T-helper 17 cell (primary cell): ENCODE measurements at places on chromosomes 11 and 22. TPM values are rescaled to one million over a fixed set of nuclear protein-coding genes. Genes with fewer than 3 reads are reported as not detected.

Gene KDM4E
- not detected for total RNA-seq

Gene TMEM191B
- not detected for total RNA-seq

Gene TRPM5
- 0.08 TPM for total RNA-seq

DNA sequence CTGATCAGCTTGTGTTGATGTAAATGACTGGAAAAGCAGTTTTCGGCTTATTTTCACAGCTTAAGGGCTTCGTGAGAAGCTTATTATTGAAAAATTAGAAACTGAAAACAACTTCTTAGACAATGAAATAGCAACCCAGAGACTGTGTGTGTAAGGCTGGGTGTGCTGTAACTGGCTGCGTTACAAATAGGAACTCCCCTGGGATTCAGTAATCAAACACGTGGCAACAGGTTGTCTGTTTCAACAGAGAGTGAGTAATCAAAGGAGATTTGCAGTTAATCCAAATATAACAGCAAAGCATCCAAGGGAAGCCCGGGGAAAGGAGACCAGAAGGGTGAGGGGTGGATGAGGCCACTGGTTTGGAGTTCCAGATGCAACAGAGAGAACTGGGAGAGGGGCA is 19.2 kb downstream of the NTM start:
- no peak for DNase-seq

GRCh38 chr22:24432059-24432853 is 4.9 kb downstream of the ADORA2A start:
- DNase-seq: no peak

- DNase-seq: no peak
These were observed 73.6 kb downstream of the MICAL3 start for GRCh38 chr22:17950651-17951214.

DNA sequence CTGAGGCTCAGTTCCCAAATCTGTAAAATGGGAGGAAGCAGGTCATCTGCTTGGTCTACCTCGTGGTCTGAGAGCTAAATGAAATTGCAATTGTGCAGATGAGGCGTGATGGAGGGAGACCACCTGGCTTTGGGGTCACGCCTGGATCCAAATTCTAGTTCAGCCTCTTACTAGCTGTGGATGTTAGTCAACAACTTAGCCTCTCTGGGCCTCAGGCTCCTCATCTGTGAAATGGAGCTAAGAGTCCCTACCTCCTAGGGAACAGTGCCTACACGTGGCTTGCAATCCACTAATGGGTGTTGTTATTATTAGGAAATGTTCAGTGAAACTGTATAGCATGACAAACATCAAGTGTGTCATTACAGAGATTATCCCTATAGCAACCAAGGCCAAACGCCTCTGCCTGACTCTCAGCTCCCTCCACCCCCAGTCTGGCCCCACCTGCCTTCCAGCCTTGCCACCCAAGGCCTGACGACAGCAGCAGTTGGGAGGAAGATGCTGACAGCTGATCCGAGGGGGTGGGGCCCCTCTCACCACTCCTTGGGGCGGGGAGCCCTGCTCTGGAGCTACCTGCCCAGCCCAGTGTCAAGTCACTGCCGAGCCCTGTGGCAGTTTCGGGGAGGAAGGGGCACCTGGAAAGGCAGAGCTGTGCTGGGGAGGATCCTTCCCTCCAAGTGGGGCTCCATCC is 1.7 kb upstream of the RHOD start:
- DNase-seq: no peak

DNA sequence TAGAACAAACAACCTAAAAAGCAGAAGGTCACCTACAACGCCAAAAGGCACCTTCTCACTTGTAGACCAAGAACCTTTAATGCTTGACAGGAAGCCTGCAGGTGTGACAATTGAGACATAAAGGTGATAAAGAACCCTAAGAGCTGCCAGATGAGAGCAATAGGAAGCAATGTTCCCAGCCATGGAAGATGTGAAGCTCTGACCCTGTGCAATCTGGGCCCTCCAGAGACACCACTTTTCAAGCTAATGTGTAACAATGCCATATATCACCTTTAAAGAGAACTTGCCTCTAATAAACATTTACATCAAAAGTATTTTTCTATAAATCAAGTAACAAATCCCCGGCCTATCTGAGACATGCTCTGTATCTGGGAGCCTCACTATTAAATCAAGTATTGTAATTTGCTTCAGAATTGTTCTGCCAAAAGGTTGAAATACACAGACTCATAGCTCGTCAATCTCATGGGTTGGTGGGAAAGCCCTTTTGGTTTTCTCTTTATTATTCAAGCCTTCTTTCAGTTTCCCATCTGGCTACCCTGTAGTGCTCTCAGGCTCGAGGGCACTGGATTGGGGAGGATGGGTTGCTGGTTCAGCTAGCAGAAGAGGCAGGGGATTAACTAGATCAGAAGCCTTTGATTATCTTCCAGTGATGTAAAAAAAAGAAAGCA is 368.9 kb downstream of the BUD13 start:
- DNase-seq: no peak

DNA sequence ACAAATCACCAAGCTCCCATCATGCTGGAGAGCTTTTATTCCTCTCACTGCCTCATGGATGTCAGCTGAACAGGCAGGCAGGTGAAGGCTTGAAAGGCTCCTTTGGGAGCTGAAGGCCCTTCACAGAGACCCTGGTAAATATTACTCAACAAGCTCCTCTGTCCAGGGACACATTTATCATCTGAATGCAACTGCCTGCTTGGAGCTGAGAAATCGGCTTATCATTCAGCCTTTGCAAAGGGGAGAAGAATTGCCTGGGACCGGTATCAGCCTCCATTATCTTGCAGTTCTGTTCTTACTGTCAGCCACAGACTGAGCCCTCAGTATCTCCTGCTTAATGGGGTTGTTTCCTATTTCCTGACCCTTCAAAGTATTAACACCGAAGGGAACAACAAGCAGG is 113.8 kb upstream of the PITPNB start:
- no peak for DNase-seq

DNA sequence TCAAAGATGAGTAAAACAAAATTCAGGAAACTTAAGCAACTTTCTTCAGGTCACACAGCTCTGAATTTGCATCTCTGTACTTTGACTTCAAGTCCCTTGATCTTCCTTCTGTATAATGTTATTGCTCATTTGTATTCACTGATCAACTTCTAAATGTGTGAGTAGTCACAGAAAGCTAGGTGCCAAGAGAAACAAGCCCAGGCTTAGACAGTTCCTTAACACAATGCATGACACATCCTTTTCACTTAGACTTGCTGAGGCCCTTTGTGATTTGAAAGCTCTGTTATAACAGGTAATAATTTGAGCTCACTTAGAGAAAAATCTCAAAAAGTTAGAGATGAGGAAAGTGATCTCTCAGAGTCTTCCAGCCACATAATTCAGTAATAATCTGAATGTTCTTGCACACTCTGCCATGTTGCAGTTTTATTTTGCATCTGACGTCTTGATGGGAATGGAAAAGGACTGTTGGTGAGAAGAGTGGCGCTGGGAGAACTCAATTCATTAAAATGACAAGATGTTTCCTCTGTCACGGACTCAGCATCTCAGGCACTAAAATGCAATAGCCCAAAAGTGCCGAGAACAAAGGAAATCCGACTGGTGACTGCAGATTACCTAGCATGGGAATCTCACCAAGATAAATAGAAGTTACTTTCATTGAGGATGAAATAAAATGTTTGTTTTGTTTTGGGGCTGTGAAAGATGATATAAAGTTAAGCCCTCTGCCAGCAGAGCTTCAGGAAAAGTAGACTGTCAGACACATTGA is 665.3 kb downstream of the OPCML start:
- no peak for DNase-seq

DNA sequence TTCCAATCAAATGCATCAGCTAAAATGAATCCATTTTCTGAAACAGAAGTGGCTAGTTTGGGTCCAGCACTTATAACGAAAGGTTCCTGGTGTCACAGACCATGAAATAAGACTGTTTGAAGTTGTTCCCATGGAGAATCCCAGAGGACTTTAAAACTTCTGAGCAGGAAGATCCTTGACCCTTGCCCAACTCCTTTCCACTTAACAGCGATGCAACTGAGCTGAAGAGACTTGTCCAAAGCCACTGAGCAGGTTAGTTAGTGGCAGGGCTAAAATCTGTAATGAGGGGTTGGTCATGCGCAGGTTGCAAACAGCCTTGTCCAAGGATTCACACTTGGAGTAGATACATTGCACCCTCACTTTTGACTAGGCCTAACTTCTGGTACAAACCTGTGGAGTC is 1.3 kb downstream of the RAB38 start:
- no peak for DNase-seq
